ENCODE measurements at places on chromosomes 5 and 9. TPM values are rescaled to one million over a fixed set of nuclear protein-coding genes. Genes with fewer than 3 reads are reported as not detected.

GRCh38 chr5:92081958-92082712, 699.0 kb upstream of the ARRDC3 start:
- no peak overlapping the region for H3K4me3 ChIP-seq
- H3K36me3 ChIP-seq, result no peaks in the 10 kb centered on the region
- no peak for DNase-seq
- H3K4me1 ChIP-seq, result no peaks in the 10 kb centered on the region

GRCh38 chr9:127520941-127521918, 69.9 kb downstream of the LRSAM1 start:
- H3K36me3 ChIP-seq, result peaks cover 40% of the 10 kb centered on the region
- no peaks in the 10 kb centered on the region for H3K27me3 ChIP-seq
- peaks cover 2% of the 10 kb centered on the region for H3K4me1 ChIP-seq

DNA sequence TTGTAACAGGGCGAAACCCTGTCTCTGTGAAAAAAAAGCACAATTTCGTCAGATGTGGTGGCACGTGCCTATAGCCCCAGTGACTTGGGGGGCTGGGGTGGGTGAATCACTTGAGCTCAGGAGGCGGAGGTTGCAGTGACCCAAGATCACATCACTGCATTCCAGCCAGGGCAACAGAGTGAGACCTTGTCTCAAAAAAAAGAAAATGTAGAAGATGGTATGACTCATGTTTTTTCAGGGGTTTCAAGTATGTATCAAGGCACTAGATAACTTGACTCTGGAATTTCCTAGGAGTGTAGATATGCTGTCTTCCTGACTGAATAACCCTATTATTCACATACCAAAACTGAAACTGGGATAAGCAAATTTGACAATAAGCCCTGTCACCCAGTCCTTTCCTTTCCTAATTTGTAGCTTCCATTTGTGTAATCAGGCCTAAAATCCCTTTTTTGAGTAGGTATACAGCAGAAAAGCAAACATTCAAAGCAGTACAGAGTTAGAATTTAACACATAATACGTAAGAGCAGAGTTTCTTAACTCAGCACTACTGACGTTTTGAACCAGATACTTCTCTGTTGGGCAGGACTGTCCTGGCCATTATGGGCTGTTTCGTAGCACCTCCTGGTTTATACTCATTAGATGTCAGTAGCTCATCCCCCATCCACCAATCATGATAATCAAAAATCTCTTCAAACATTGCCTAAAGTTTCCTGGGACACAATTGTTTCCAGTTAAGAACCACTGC, 17.3 kb upstream of the ANKRD18B start:
- no peak overlapping the region for H3K4me3 ChIP-seq
- H3K36me3 ChIP-seq, result no peaks in the 10 kb centered on the region
- H3K27ac ChIP-seq, result no peak overlapping the region
- peaks cover 7% of the 10 kb centered on the region for H3K27me3 ChIP-seq
- peaks cover 13% of the 10 kb centered on the region for H3K4me1 ChIP-seq

GRCh38 chr9:136865768-136866103, 372 bp downstream of the EDF1 start:
- H3K4me3 ChIP-seq, result peak overlapping the region; percentile 88
- H3K4me1 ChIP-seq, result peaks cover 21% of the 10 kb centered on the region
- DNase-seq, result no peak
- no peaks in the 10 kb centered on the region for H3K27me3 ChIP-seq

The SPINK13 gene
- total RNA-seq, result not detected

The COX7C gene
- 697 TPM for total RNA-seq
